ENCODE measurements at places on chromosomes 13 and 19.

DNA sequence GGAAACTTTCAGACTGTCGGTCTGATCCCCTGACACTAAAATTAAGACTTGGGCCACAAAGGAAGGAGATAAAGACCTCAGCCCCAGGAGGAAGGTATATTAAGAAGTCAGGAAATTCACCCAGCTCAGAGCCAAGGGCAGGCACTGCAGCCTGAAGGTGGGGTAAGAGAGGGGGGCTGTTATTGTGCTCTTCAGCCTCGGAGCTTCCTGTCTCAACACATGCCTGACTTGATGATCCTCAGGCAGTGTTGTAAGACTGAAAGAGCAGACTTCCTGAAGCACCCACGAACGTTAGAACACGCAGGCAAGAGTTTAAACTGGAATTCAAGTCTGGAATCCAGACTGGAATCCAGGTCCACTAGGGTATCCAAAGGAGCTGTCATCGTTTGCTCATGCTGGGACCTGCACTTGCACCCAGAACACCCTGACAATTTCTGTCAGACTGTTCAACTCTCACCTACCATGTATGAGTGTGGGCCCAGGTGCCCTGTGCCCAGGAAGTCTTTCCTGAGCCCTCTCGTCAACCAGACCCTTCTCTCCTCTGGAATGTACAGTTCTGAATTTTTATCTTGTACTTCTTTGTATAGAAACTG is 10.7 kb upstream of the FLT1 start:
- DNase-seq: no peak

DNA sequence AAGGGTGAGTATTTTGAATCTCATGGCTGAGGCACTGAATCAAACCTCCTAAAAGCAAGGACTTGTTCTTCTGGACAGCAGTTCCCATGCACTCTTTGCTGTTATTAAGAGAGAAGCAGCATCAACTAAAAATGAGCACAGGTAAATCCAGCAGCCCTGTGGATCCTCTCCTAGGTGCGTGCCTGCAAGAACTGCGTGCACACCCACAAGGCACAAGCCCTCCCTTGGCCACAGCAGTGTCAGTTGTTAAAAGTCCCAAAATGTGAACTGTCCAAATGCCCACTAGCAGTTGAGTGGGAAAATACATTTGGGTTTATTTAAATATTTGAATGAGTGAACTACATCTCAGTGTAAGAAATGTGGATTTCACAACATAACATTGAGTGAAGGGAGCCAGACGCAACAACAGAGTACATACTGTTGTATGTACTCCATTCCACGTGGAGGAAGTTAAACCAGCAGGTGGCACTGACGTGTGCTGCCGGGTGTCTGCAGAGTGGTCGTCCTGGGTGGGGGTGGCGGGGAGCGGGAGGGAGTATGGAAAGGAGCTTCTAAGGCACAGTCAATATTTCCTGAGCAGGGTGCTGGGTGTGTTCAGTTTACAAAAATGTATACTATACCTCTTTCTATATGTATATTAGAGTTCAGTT is 266.4 kb downstream of the NALCN start:
- DNase-seq: peak; percentile 49

DNA sequence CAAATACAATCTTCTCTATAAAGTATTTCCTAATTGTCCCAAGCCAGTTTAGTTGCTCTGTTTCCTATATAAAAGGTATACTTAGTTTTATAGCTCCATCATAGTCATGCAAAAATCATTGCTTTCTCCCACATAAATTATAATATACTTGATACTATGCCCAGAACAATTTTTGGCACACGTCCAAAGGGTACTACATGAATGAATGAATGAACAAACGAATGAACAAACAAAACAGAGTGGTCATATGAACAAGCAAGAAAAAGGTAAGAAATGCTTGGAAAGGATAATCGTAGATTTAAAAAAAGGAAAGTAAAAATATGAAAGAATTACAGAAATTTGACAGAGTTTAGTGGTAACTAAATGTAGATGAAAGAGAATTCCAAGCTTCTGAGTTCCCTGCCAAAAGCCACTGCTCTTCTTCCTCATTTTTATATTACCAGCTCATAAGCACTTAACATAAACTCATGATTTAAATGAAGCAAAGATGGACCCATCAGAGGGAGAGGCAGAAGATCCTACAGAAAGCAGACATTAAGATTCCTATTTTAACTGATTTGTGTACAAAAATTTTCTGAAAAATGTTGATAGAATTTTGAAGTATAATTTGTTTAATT is 123.2 kb downstream of the ENOX1 start:
- no peak for DNase-seq

DNA sequence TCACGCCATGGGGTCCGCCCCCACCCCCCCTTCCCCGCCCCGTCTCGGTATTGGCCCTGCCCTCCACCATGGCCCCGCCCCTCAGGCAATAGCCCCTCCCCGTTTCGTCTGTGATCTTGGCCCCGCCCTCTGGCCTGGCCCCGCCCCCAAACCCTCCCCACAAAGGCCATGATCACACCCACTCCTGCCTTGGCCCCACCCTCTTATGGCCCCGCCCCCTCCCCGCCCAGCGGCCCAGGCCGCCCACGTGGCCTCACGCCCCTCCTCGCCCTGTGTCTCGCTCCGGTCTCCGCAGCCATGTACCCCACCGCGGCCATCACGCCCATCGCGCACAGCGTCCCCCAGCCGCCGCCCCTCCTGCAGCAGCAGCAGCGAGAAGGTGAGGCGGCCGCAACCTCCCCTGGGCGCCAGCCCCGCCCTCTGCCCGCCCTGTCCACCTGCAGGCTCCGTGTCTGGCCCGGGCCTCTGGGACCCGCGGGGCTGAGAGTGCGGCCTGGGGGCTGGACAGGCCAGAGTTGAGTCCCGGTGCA is 61.3 kb downstream of the CELF5 start:
- peak; percentile 77 for DNase-seq

- no peak for DNase-seq
These were observed 75.8 kb upstream of the MAB21L1 start for GRCh38 chr13:35552172-35552844.

DNA sequence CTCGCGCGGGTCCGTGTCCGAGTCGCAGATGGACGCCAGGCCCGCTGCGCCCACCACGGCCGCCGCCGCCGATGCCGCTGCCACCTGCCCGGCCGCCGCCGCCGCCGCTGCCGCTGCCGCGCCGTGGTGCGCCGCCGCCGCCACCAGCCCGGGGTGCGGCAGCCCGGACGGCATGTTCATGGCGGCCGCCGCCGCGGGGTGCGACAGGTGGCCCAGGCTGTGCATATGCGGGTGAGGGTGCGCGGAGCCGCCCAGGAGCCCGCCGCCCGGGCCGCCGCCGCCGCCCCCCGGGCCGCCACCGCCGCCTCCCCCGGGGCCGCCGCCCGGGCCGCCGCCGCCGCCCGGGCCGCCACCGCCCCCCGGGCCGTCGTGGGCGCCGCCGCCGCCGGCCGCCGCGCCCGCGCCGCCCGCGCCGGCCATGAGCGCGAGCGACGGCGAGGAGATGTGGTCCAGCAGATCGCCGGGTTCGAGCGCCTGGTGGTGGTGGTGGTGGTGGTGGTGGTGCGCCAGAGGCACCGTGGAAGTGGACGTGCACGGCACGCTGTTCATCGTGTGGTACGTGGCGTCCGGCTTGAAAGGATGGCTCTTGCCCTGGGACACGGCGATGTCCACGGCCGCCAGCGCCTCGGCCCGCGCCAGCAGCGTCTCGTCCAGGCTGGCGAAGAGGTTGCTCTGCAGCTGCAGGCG is 1.3 kb downstream of the POU4F1 start:
- no peak for DNase-seq

Data from BE2C (cell line).